ENCODE measurements at places on chromosomes 3 and 15.
A peak's percentile ranks its signal among the peaks of the same experiment; 100 is the strongest.

- DNase-seq, result no peak
Observed at GRCh38 chr3:158110658-158111018, 749 bp downstream of the RSRC1 start.

- DNase-seq, result no peak
Observed at GRCh38 chr15:49096090-49096750, 50.0 kb upstream of the SECISBP2L start.

DNA sequence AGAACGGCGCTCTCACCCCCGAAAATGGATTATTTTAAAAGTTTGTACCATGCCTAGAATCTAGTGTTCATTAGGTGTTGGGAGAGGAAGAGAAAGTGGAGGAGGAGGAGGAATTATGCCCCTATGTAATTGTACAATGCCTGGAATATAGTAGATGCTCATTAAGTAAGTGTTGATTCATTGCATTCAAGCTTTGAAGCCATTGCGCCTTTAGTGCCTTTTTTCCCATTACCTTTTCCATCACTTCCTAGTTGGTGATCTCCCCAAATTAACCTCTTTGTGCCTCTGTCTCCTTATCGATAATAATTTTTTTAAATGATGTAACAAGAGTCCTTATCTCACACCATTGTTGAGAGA is 220.7 kb upstream of the PRICKLE2 start:
- no peak for DNase-seq

DNA sequence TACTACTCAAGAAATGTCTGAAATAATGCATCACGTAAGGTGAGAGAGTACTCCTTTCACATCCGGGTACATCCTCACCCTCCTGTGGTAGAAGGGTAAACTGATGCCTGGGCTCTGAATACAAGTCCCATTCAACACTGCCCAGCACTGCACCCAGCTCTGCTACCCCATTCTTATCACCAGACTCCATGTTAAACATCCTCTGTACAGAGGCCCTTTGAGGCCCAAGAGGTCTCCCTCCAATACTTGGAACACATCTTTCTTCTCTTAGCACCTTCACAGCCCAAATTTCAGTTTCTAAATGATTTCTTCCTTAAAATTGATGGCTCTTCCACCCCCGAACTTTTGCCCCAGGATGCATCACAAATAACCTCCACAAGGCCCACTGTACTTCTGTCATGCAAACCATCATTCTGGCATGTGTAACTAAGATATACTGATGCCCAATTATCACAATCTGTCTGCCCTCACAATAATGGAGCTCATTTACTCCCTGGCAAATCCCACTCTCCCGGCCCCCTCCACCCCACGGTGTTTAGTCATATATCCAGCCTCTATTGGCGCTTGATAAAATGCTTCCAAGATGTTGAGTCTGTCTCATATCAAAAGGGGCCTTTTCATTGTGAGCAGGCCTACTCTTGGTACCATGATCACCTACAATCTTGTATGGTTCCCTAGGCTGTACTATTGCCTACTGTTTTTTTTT is 12.6 kb upstream of the GPX1 start:
- no peak for DNase-seq

DNA sequence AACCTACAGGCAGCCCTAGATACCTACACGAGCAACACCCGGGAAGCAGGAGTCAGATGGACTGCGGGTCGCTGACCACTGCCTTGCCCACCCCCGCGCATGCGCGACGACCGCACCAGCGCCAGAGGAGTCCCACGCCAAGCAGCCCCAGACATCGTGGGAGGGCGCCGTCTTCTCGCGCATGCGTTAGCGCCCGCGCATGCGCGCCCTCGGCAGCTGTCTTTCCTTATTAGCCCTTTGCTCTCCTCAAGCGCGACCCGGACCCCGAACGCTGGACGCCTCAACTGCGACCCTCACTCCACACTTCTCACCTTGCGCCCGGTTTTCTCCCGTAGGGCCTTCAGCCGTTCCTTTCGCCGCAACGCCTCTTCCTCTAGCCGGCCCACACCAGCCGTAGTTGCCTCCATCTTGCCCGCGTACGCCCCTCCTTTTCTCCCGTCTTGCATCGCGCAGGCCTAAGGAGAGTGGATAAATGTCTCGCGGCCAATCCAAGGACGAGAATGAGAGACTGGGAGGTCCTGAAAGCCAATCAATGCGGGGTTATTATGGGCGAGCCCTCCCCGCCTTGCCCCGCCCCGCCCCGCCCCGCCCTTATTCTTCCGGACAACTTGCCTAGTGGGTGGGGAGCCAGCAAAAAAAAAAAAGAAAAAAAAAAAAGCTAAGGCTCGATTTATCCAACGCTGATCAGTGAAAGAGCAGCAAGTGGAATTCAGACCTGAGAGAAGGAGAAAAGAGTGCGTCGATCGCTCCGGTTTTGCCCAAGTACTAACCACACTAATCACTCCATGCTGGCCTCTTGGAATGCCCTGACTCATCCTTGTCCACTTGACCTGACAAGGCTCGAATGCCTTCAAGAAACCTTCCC is at the start of gene CCDC12:
TSS of gene CCDC12 (minus strand) at position 420 of the 865 bp plus-strand sequence. CDS start at position 407, 13 bp downstream.
- peak; percentile 96 for DNase-seq

GRCh38 chr3:54549607-54550220 is 378.1 kb downstream of the LRTM1 start:
- DNase-seq, result no peak

DNA sequence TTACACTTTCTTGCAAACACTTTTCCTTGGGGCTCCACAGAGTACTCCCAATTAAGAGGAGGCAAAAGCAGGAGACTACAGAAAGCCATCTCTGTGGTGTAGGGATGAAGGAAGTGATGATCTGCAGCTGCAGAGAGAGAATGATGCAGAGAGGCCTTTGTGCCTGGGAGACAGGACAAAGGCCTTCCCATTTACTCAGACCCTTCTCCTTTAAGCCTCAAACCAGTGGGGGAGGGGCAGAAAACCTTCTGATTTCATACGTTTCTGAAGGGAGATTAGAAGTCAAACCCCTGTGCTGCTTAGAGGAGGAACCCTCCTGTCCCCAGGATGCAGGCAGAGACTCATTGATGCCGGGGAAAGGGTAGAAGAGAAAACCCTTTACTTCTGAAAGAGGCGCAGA is 130.8 kb downstream of the NEO1 start:
- no peak for DNase-seq

- no peak for DNase-seq
Observed at GRCh38 chr3:113623811-113624210, 72.6 kb downstream of the USF3 start.

DNA sequence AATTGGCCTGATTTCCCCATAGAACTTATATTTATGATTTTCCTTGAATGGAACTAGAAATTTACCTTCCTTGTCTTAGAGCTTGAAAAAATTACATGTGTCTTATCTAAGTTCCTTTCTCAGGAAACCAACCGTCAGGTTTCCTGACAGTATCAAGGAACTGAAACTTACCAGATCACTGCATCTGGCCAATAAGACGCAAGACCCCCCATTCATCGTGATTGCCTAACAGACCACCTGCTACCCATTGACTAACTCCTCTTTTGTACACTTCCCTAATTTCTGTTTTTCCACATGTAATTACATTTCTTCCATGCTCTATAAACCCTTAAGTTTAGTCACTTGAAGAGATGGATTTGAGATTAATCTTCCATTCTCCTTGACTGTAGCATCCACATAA is 517.2 kb upstream of the CBLB start:
- no peak for DNase-seq

DNA sequence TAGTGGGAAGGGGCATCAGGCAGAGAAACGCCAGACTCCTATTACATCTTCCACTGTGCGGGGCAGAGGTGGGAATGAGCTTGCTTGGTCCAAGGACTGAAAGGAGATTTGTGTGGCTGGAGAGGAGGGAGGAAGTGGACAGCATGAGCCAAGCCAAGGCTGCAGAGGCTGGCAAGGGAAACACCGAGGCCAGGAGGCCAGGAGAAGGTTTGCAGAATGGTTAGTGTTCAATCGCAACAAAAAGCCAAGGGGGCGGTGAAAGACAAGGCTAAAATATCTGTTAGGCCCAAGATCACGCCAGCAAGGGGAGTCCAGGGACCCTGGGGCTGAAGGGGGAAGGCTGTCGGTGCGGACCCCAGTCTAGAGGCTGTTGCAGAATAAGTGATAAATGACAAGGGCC is 75.8 kb downstream of the CPN2 start:
- DNase-seq, result no peak

DNA sequence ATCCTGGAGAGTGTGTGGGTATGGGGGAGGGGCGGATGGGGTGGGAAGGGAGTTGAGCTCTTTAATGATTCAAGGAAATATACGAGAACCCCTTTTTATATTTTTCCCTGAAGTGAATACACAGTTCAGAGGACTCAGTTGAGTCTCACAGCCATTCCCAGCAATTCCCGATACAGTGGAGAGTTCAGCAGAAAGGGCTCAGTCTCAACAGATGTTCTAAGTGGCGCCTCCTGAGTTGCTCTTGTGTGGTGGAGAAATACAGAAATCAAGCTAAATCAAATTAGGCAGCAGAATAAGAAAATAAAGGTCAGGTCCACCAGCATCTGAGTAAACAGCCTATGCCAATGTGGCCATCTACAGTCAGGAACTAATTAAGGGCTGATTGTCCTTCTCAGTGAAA is 372.1 kb downstream of the NR2F2 start:
- no peak for DNase-seq

- no peak for DNase-seq
Observed at GRCh38 chr3:61750766-61751165, 189.4 kb downstream of the PTPRG start.

DNA sequence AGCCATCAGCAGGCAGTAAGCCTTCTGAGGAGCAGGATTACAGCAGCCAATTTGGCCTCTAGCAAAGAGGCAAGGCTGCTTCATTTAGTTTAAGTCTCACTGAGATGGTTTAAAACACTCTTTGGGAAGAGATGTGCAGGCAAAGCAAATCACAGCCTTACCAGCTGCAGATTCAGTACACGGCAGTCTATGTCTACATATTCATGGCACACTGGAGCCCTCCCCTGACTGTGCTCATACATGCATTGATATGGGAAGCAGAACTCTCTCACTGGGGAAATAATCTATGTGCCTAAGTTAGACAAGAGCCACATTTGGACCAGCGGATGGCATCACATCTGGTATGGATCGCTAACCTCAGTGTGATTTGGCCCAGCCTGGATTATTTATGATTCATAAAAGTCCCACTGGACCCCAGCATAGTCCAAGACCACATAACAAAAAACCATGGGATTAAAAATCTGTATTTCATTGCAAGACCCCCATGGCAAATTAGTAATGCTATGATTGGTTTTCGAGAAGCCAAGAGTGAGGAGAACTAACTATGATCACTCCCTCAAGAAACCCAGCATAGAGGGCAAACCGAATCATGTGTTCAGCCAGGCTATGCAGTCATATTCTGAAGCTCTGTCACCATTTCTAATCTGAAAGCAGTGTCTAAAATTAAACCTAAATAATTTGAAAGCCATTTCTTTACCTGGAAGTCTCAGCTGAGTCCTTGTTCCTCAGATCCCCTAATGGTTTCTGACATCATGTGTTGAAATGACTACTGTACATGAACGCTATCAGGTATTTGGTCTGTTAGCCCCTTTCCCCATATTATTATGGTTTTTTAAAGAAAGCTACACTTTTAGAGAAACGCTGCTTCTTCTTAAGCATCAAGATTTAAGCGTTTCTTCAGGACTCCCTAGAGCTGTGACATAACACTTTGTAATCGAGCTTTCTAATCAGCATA is 1.2 kb downstream of the PRICKLE2 start:
- peak; percentile 39 for DNase-seq

GRCh38 chr3:194713299-194714136 is 27.8 kb downstream of the FAM43A start:
- no peak for DNase-seq

DNA sequence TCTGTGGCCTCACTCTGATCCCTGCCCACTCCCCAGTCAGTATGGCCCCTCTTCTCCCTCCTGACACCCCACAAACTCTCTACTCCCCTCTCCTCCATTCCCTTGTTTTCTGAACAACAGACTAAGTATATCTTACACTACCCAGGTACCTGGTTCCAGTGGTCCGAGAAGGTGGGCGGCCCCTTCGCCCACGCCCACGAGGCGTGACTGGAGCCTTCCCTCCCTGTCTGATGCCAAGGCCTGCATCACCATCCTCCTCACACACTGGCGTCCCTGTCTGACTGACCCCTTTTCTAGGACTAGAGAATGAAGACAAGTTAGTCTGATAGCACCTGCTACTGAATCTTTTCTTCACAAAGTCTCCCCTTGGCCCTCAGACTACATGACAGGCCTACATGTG is 50.0 kb downstream of the TUBGCP4 start:
- DNase-seq, result no peak

DNA sequence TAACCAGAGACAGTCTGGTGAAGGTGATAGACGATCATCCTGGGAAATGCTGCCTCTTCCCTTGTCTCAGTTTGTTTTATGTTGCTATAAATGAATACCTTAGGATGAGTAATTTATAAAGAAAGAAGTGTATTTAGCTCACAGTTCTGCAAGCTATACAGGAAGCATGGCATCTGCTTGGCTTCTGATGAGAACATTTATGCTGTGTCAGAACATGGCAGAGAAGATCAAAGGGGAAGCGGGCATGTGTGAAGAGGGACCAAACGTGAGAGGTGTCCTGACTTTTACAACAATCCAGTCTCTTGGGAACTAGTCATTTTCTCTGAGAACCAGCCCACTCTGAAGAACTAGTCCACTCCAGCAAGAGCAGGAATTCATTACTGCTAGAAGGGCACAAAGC is 9.6 kb downstream of the CMC1 start:
- DNase-seq, result no peak
